Stimulated activated CD4-positive, alpha-beta T cell treated with anti-CD3 and anti-CD28 coated beads, Interleukin-12 subunit alpha, Interleukin-12 subunit beta, amount 100 ng/mL, for 24 hours (primary cell): ENCODE measurements at places on chromosomes 2 and 18.

DNA sequence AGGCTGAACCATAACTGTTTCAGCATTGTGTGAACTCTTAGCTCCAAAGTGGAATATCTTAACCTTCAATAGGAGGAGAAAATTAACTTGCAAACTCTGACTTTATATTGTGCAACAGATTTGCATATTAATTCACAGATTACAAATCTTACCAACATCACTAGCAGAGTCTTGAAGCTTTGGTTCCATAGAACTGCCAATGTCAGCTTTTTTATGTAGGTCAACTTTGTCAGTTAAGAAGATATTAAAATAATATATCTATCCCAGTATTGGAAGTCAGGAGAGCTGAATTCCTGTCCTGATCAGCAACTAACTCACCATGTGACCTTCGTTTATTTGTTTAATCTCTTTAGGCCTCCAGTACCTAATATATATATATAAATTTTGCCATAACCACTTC is 121.8 kb downstream of the EPHA4 start:
- no peak for DNase-seq

- DNase-seq: no peak
Measured at GRCh38 chr2:10778724-10779115, 33.9 kb downstream of the PDIA6 start.

DNA sequence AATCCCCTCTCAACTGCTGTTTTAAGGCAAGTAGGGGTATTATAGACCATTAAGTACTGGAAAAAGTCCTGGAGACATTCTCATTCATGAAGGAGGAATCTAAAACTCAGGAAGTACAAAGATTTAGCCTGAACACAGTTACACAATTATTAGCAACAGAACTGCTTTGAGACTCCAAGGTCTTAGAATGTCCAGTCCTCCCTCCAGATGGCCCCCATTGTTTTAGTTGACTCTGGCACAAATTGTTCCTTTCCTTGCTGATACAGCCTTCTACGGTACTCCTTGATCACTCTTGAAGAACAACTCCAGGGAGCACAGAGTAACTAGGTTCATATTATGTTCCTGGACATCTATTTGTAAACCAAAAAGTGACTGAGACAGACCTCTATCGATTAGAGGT is 210.1 kb upstream of the RND3 start:
- no peak for DNase-seq

DNA sequence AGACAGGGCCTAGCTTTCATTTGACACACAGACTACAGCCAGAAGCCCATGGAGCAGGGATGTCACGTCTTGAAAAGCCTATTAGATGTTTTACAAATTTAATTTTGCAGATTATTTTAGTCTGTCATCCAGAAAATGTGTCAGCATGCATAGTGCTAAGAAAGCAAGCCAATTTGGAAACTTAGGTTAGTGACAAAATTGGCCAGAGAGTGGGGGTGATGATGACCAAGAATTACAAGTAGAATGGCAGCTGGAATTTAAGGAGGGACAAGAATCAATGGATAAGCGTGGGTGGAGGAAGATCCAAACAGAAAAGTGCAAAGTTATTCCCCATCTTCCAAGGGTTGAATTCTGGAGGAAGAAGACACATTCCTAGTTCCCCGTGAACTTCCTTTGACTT is 7.8 kb upstream of the IL1RL2 start:
- no peak for DNase-seq

- DNase-seq: no peak
Measured at GRCh38 chr2:74205596-74205995, 7.2 kb downstream of the MTHFD2 start.

DNA sequence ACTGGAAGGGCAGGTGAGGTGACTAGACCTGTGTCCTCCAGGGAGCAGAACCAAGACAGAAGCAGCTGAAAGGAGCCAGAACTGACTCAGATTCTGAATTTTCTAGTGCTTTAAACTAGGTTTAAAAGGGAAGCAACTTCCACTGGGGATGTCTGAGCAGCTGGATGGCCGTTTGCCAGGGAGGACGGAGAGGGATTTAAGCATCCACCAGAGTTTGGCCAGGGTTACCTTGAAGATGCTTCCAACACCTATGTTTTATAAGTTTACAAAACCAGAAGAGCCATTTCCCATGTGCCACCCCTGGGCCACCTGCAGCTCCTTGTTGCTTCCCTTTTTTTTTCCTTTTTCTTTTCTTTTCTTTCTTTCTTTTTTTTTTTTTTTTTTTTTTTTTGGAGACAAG is 48.6 kb upstream of the RBM44 start:
- no peak for DNase-seq

- DNase-seq: no peak
Measured at GRCh38 chr2:236682651-236683422, 113.2 kb downstream of the ACKR3 start.

GRCh38 chr2:236164925-236165841 is 3.0 kb downstream of the GBX2 start:
- no peak for DNase-seq

DNA sequence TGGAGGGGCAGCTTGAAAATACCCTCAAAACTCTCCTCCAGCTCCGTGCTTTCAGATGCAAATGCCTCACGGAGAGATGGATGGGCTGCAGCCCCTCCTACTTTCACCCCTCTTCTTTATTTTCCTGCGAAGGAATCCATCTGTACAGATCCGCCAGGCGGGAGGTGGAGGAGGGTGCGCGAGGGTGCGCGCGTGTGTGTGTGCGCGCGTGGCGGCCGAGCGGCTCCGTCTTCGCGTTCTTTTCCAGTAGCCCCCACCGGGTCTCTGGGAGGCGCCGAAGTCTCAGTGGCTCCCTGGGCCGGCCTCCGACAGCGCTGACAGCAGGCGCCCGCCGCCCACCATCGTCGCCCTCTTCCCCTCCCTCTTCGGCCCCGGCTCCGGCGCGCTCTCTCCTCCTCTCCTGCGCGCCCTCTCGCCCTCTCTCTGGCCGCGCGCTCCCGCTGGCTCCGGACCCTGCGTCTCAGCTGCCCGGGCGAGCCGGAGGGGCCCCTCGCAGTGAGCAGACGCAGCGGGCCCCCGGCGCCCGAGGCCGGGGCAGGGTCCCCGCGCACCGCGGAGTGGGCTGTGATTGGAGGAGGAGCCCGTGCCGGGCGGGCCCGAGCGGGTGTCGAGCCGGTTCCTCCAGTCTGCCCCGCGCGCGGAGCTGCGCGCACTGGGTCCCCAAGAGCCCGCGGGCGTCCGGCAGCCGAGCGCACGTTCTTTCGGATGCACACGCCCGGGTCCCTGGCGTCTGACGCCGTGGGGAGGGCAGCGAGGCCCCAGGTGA is at the start of gene CDH7:
Gene CDH7, plus strand, starts transcription at position 624 of the 766 bp plus-strand sequence. CDS start 11,831 bp downstream, outside the sequence.
- DNase-seq: no peak
